ENCODE measurements at places on chromosomes 1 and 21. TPM values are rescaled to one million over a fixed set of nuclear protein-coding genes. Genes with fewer than 3 reads are reported as not detected.

- no peaks in the 10 kb centered on the region for H3K36me3 ChIP-seq
- H3K27me3 ChIP-seq = no peaks in the 10 kb centered on the region
- H3K4me1 ChIP-seq = no peaks in the 10 kb centered on the region
These were observed 55.7 kb downstream of the GIPC2 start for GRCh38 chr1:78101514-78101913.

- H3K4me3 ChIP-seq = no peak overlapping the region
- H3K27ac ChIP-seq = no peak overlapping the region
- H3K27me3 ChIP-seq = no peaks in the 10 kb centered on the region
- DNase-seq = no peak
- H3K4me1 ChIP-seq = peaks cover 14% of the 10 kb centered on the region
These were observed 37.0 kb upstream of the PRSS38 start for GRCh38 chr1:227778401-227778947.

GRCh38 chr21:39137248-39138178 lies 45.7 kb downstream of the PSMG1 start:
- H3K4me1 ChIP-seq = no peaks in the 10 kb centered on the region
- H3K27me3 ChIP-seq = no peaks in the 10 kb centered on the region
- H3K36me3 ChIP-seq = no peaks in the 10 kb centered on the region
- no peak overlapping the region for H3K4me3 ChIP-seq

The NPR1 gene
- polyA plus RNA-seq = not detected

GRCh38 chr1:113545626-113546025 lies 155.3 kb downstream of the MAGI3 start:
- H3K4me3 ChIP-seq = no peak overlapping the region
- H3K27me3 ChIP-seq = no peaks in the 10 kb centered on the region
- no peaks in the 10 kb centered on the region for H3K36me3 ChIP-seq
- H3K27ac ChIP-seq = no peak overlapping the region

- H3K36me3 ChIP-seq = no peaks in the 10 kb centered on the region
- no peak overlapping the region for H3K4me3 ChIP-seq
- DNase-seq = no peak
- H3K27ac ChIP-seq = no peak overlapping the region
- peaks cover 20% of the 10 kb centered on the region for H3K4me1 ChIP-seq
- no peaks in the 10 kb centered on the region for H3K27me3 ChIP-seq
These were observed 86.4 kb upstream of the CACYBP start for GRCh38 chr1:174913225-174913903.

The AVPR1B gene
- not detected for polyA plus RNA-seq

The ALX3 gene
- not detected for polyA plus RNA-seq

The C1orf122 gene
- polyA plus RNA-seq = 21.9 TPM

The FNDC10 gene
- polyA plus RNA-seq = 1.3 TPM

The HSPA13 gene
- polyA plus RNA-seq = 15.8 TPM

- H3K36me3 ChIP-seq = no peaks in the 10 kb centered on the region
- H3K4me1 ChIP-seq = no peaks in the 10 kb centered on the region
- DNase-seq = no peak
- H3K27ac ChIP-seq = no peak overlapping the region
- H3K27me3 ChIP-seq = no peaks in the 10 kb centered on the region
These were observed 48.2 kb downstream of the TRPM2 start for GRCh38 chr21:44401386-44402160.

GRCh38 chr1:2865000-2865399 lies 63.5 kb upstream of the TTC34 start:
- no peak for DNase-seq
- H3K4me1 ChIP-seq = peaks cover 11% of the 10 kb centered on the region
- no peaks in the 10 kb centered on the region for H3K27me3 ChIP-seq
- no peaks in the 10 kb centered on the region for H3K36me3 ChIP-seq

GRCh38 chr1:246597340-246597739 lies 31.1 kb downstream of the CNST start:
- DNase-seq = no peak
- no peak overlapping the region for H3K4me3 ChIP-seq
- peaks cover 6% of the 10 kb centered on the region for H3K36me3 ChIP-seq

DNA sequence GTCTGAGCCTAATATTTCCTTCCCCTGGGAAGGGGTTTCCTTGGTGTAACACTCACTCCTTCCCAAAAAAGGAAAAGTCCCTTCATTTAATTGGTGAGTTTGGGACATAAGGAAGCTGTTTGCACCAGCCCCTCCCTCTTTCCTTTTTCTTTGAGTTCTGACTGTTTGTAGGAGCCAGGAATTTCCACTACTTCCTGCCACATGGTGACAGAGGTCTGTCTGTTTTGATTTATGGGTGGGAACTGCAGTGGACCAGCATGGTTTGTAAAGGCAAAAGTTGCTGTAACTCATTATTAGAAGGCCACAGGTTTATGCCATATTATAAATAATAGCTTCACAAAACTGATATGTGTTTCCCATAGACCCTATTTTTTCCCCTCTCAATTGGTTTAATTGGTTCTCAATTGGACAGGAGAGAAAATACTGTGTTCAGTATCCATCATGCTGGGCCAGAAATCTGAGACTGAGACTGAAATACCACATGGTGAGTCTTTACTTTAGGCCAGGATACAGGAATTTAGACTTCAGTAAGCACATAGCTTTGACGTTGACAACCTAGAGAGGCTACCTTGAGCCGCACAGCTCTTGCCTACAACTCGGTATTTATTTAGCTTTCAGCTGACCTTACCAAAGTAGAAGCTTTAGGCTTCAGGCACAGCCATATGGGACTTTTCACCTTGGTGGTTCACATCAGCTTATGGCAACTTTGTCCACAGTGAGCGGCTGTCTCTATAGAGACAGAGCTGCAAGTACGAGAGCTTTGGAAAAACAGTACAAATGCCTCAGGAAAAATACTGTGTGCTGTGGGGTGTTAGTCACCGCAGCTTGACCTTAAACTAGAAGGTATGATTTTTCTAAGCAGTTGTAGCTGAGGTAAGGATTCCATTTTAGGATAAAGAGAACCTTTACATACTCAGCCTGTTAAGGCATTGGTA lies 40.0 kb upstream of the RGS7 start:
- H3K27me3 ChIP-seq = no peaks in the 10 kb centered on the region
- no peak for DNase-seq
- H3K27ac ChIP-seq = no peak overlapping the region
- H3K36me3 ChIP-seq = no peaks in the 10 kb centered on the region
- no peaks in the 10 kb centered on the region for H3K4me1 ChIP-seq
- no peak overlapping the region for H3K4me3 ChIP-seq

The RAB42 gene
- not detected for polyA plus RNA-seq

The CENPL gene
- polyA plus RNA-seq = 7.0 TPM

- H3K27me3 ChIP-seq = no peaks in the 10 kb centered on the region
- no peak for DNase-seq
- H3K4me3 ChIP-seq = no peak overlapping the region
- no peak overlapping the region for H3K27ac ChIP-seq
- no peaks in the 10 kb centered on the region for H3K36me3 ChIP-seq
These were observed 46.2 kb downstream of the ZNF648 start for GRCh38 chr1:182015360-182015759.

The CELA2A gene
- not detected for polyA plus RNA-seq

- DNase-seq = no peak
- H3K27ac ChIP-seq = no peak overlapping the region
- no peak overlapping the region for H3K4me3 ChIP-seq
- H3K36me3 ChIP-seq = peaks cover 38% of the 10 kb centered on the region
- H3K27me3 ChIP-seq = no peaks in the 10 kb centered on the region
These were observed 10.1 kb downstream of the HECTD3 start for GRCh38 chr1:45001011-45001481.

- H3K27ac ChIP-seq = no peak overlapping the region
- no peak overlapping the region for H3K4me3 ChIP-seq
- H3K36me3 ChIP-seq = no peaks in the 10 kb centered on the region
- peaks cover 8% of the 10 kb centered on the region for H3K4me1 ChIP-seq
These were observed 11.5 kb downstream of the MCOLN2 start for GRCh38 chr1:84985365-84985764.

- H3K4me1 ChIP-seq = no peaks in the 10 kb centered on the region
- no peak overlapping the region for H3K27ac ChIP-seq
- no peak for DNase-seq
- no peaks in the 10 kb centered on the region for H3K36me3 ChIP-seq
- peaks cover 4% of the 10 kb centered on the region for H3K27me3 ChIP-seq
These were observed 24.8 kb upstream of the AVPR1B start for GRCh38 chr1:206142011-206142410.

Measured in CD4-positive, alpha-beta memory T cell (primary cell).